ENCODE measurements at places on chromosomes 5 and 9.

DNA sequence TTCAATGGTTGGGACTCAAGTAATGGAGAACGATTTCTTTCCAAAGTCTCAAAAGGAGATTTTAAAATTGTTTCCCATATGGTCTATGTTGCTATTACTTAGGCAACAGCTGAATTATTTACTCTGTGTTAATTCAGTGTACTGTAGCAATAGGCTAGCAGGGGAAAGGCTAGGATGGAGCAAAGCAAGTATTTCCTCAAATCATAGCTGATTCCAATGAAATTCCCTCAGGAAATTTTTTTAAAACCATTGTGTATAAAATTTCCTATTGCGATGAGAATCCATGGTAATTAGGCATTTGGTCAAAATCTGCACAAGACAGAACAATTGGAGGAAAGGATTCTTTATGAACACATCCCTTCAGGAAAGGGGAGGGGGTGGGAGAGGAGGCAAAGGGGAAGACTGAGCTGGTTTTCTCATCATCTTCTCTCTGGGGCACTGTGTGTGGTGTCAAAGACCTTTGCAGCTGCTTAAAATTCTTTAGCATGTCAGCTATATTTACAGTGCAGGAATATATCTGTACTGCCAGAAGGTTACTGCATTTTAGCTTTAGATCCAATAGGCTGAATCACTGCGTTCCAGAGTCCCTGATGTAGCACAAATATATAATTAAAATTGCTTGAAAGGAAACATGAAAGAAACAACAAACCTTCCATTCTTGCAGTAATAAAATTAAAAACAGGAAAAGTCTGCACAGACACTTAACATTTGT lies 95.3 kb downstream of the ZNF608 start:
- DNase-seq: peak; percentile 87

GRCh38 chr9:126687930-126688461 lies 74.3 kb downstream of the LMX1B start:
- no peak for DNase-seq

GRCh38 chr5:181203093-181203711 lies 1.8 kb downstream of the TRIM7 start:
- DNase-seq: no peak

- no peak for DNase-seq
Observed at GRCh38 chr5:76546497-76547102, 76.6 kb downstream of the F2RL2 start.

DNA sequence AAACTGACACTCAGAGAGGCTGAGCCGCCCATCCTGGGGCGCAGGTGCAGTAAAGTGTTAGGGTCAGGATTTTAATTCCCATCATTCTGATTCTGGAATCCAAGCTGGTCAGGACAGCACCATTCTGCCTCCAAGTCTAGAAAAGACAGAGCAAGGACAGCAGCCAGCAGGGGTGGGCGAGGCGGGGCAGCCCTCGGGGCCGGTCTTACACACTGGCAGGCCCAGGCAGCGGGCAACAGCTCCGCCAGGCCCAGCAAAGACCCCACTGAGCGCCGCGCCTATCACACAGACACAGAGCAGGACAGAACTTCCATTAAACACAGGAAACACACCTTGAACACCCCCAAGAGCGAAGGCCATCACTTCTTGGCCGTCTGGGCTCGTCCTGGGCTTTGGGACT lies 66.5 kb upstream of the RXRA start:
- no peak for DNase-seq

DNA sequence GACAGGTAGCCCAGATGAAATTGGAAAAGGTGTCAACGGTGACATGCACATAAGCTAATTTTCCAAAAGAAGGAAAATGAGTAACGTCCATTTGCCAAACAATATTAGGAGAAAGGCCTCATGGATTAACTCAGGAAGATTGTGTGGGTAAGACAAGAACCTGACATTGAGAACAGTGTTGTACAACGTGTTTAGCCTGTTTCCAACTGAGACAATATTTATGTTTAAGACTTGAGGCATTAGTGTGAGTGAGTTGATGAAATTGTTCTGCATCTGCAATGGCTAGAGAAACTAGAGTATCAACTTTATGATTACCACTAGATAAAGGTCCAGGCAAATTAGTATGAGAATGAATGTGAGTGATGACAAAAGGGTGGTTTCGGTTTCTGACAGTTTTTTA lies 191.3 kb upstream of the RAI14 start:
- no peak for DNase-seq

DNA sequence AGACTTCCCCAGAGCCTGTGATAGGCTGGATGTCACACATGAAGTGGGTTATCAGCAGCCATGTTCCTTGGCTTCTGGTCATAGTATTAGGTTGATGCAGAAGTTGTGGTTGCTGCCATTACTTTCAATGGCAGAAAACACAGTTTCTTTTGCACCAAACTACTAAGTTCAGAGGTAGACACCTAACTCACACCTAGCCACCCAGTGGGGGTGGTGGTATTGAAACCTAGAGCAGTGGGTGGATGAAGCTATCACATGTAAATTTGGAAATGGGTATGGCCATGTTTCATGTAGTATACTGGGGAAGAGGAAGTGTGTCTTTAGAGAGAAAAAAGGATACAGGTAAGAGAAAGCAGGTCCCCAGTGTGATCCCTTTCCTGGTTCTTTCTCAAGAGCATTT lies 347.9 kb upstream of the SEMA6A start:
- DNase-seq: no peak

DNA sequence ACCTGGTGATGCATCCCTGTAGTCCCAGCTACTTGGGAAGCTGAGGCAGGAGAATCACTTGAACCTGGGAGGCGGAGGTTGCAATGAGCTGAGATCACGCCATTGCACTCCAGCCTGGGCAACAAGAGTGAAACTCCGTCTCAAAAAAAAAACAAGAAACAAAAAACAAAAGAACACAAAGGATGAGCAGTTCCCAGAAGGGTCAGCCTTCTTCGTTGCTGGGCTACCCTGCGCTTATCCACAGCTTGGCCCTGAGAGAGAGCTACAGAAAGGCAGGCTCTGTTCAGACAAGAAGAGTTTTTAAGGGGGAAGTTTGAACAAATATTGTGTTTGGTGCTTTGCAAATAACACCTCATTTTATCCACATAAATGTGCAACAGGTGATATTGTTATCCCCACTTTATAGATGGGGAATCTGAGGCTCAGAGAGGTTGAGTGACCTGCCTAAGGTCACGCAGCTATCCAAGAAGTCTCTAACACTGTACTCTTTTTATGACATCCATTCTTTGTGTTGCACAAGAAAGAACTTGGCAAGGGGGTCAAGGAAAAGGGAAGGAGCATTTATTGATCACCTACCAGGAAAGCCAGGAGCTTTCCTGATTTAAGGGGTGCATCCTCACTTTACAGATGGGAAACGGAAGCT lies 63.7 kb upstream of the NEURL1B start:
- no peak for DNase-seq

- DNase-seq: no peak
Observed at GRCh38 chr5:146710348-146710747, 168.2 kb downstream of the PPP2R2B start.

DNA sequence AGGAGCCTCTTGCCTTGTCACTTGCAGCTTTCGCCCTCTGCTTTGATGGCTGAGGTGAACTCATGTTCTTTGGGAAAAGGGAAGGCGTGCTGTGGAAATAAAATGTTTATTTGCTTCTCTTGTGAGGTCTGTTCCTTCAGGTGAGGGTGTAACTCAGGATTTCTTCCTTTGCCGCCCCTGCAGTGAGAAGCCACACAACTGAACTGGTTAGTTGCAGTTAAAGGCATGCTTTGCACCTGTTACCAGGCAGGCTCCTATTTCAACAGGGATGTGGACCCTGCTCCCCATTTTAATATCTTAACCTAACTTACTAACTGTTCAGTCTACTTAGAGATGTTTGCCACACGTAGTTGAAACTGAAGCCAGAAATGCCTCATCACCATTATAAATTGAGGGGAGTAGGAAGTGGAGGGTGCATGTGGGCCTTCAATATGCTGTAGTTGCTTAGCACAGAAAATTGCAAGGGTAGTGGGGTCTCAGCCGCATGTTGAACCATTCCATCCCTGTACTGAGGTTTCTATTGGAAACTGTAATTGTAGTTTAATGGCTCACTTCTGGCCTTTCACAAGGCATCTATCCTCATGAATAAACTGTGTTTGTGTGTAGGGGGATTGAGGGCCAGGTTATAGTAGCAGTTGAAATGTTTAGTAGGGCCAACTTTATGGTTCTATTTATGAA lies 7.9 kb downstream of the RACK1 start:
- no peak for DNase-seq

DNA sequence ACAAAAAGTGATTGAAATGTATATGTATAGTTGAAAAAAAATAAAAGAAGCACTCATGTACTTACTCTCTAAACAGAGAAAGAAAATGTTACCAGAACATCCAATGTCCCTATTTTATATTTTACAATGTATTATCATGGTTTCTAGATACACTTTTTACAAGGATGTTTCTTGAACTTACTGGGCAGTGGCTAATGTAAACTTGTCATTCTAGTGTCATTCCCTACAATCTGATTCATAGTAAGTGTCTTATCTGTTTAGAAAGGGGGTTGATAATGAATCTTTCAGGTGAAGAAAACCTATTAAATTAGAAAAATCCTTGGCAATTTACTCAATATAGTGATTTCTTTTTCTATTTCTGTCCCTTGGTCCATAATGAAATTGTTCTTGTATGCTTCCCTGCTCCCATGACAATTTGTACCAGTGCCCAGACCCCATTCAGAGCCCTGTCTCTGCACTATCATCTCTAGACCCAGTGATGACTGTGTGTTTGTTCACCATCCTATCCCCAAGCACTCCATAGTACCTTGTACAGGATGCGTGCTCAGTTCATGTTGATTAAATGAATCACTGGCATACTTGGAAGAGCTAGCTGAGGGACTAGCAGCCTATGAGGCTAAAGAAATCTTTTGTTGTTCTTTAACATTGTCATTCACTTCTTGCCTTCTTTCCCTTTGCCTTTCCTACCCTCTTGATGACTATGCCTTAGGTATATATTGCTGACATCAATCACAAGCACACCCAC lies 101.2 kb downstream of the HMHB1 start:
- DNase-seq: peak; percentile 81

Data from fibroblast of skin of abdomen (primary cell).